Stimulated activated CD8-positive, alpha-beta memory T cell treated with anti-CD3 and anti-CD28 coated beads, Interleukin-15, amount 100 ng/mL, for 48 hours (primary cell): ENCODE measurements at places on chromosomes 3 and 15.

DNA sequence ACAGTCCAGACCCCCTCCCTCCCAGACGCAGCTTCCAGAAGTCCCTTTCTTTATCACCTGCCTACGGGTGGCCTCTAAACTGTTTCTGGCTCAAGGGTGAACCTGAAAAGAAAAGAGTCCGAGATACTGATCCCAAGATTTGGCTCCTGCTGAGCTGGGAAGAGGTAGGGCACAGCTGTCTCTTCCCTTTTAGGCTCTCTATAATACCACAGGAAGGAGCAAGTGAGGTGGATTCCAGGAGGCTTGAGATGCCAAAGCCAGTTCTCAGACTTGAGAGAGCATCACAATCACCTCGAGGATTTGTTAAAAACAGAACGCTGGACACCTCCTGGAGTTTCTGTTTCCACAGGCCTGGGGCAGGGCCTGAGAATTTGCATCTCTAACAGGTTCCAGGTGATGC, 12.3 kb downstream of the ST8SIA2 start:
- no peak for DNase-seq

- no peak for DNase-seq
Observed at GRCh38 chr15:77180757-77181156, 109.8 kb upstream of the TSPAN3 start.

GRCh38 chr15:93235926-93236780, 147.1 kb upstream of the RGMA start:
- DNase-seq, result no peak

DNA sequence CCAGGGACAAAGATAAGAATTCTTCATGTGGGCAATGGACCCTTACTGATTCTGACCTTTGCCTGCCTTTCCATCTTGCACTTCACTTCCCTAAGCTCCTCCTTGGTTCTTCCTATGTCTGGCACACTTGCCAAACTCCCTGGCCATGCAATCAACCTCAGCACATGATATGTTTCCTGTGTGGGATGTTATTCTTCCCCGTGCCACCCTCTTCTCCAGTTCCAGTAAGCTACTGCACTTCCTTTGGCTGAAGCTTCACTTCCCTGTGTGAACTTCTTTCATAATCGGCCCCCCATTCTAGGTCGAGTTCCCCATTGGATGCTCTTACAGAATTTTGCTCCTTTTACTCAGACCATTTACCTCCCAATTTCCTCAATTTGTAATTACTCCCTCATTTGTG, 10.7 kb upstream of the TASOR start:
- no peak for DNase-seq

GRCh38 chr3:168581771-168582225, 486.1 kb upstream of the GOLIM4 start:
- no peak for DNase-seq

DNA sequence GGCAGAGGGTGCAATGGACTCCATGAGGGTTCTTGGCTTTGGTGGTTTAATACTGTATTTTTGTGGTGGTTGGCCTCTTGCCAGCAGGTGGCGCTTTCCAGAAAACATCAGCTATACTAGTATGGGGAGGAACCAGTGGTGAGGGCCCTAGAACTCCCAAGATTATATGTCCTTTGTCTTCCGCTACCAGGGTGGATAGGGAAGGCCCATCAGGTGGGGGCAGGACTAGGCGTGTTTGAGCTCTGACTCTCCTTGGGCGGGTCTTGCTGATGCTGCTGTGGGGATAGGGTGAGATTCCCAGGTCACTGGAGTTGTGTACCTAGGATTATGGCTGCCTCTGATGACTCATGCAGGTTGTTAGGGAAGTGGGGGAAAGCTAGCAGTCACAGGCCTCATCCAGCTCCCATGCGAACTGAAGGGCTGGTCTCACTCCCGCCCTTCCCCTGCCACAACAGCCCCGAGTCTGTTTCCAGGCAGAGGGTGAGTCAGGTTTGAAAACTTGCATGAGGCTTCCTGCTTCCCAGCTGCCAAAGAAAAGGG, 357.7 kb downstream of the OTOL1 start:
- DNase-seq, result no peak
